ENCODE measurements at places on chromosomes 16 and 17.

DNA sequence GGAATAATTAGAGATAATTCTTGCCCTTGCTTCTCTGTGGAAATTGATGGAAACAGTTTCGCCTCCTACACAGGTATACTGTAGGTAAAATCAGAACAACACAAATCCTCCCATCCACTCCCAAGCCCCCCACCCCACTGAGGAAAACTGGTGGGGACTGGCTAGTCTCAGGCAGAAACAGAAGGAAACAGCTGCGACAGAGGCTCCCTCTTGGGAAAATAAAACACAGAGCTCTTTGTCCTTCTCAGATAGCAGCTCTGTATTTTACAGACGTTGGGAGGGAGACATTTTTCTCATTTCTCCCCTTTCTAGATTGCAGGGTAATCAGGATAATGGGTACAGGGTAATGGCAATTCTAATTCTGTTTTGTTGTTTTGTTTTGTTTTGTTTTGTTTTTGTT, 1.1 kb downstream of the SLFN13 start:
- no peak for DNase-seq

DNA sequence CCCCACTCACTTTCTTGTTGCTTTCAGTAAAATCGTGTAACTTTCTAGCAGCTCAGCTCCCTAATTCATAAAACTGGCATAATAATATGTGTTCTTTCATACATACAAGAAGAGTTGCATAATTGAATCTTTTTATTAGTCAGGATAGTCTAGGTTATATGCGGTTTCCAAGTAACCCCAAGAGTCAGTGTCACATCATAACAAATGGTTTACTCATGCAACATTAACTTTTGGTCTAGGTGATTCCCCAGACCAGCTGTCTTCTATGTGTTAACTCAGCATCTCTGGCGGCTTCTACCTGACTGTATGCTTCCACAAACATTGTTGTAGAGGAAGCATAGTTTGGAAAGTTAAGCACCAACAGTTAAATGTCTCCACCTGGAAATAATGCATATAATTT, 1000.4 kb downstream of the CDH11 start:
- DNase-seq: peak; percentile 63

DNA sequence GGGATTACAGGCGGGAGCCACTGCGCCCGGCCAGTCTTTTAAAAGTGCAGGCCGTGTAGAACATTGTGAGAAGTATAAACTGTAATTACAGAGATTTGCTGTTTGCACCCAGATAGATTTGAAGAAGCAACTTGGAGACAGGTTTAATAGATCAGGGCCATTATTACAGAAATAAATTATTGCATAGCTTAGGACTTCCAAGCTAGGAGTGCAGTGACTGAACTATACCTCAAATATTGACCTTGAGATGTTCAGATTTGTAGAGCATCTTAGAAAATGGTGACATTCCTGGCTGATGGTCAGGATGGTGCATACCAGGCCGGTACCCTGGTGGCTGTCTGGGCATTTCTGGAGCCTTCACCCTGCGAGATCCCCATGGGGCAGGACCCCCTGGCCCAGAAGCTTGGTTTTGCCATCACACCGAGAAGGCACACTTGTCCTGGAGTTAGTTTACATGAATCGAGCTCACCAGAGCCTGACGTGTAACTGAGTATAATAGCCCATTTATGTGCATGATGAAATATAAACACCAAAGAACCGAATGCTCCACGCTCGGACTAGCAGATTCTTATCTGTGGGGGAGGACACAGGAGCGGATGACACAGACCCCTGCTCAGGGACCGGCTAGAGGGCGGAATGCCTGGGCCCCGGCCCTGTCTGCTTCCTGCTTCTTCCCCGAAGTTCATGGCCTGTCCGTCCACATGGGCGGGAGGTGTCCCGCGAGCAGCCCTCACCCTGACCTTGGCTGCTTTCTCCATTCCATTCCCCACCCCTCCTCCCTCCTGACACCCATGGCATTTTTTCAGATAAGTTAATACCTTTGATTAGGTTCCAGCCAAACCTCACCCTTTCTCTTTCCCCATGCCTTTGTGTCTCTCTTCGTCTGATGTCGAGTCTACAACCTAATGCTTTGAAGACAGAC, 32.1 kb downstream of the CCDC40 start:
- peak; percentile 57 for DNase-seq

GRCh38 chr17:35809855-35810461, 674 bp downstream of the TAF15 start:
- no peak for DNase-seq

GRCh38 chr17:63699638-63700527, at the start of gene LIMD2:
LIMD2 (minus strand) TSS chr17:63700125; CDS start chr17:63699298, 827 bp downstream.
- no peak for DNase-seq

DNA sequence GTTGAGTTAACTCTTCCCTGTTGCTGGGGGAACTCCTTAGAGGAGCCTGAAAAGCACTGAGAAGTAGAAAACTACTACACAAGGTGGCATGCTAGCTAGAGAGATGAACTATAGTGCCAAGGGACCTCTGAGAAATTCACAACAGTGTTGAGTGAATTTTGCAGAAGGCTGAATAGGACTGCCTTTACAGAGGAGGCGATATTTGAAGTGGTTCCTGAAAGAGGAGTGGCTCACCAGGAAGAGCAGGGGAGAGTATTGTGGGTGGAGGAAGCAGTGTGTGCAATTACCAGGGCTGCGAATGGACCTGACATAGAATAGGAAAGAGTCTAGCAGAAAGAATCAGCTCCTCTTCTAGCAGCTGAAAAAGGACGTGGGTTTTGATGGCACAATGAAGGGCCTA, 66.4 kb downstream of the CDK5R1 start:
- no peak for DNase-seq

DNA sequence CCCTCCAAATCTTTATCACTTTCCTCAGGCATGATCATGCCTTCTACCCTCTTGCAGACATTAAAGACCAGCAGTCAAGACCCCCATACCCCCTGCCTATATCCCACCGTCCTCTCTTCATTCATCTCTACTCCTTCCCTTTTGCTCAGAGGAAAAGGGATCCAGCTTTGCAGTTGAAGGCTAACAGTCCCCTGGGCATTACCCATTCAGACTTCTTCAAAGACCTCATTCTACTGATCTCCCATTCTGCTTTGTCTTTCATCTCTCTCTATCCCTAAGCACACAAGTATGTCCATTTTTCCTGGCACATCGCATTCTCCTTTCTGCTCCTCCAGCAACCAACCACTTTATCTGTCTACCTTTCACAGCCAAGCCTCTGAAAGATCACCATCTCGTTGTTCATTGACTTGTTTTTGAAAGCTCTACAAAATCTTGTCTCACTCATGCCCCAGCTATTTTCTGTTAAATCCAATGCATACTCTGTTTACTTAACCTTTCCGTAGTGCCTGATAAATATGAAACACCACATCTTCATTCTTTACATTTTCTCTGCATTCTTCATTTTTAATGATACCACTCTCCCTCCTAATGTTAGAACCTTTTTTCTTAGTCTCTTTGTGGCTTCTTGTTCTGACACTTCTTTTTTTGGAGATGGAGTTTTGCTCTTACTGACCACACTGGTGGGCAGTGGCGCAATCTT, 14.1 kb upstream of the LCMT1 start:
- peak; percentile 72 for DNase-seq

- DNase-seq: no peak
Measured at GRCh38 chr17:78876094-78876597, 26.9 kb downstream of the CEP295NL start.

- peak; percentile 16 for DNase-seq
Measured at GRCh38 chr17:63645775-63646487, 23.7 kb downstream of the MAP3K3 start.

GRCh38 chr16:46885960-46886763, 2.0 kb downstream of the GPT2 start:
- no peak for DNase-seq

DNA sequence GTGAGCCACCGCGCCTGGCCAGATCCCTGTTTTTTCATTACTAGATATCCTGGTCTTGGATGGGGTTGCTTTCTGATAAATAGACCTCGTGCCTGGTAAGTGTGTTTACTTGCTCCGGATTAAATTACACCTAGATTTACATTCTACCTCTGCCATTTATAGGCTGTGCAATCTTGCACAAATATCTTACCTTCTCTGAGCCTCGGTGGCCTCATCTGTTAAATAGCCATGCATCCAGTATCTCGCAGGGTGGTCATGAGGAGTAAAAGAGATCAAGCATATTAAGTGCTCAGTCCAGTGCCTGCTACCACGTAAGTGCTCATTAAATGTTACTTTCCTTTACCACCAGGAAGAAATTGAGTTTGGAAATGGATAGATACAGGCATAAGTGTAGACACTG, 98.4 kb downstream of the BMERB1 start:
- no peak for DNase-seq

- peak; percentile 65 for DNase-seq
Measured at GRCh38 chr16:14399378-14400284, 230.4 kb downstream of the PARN start.

GRCh38 chr16:56964243-56965148, 2.7 kb downstream of the CETP start:
- peak; percentile 94 for DNase-seq

DNA sequence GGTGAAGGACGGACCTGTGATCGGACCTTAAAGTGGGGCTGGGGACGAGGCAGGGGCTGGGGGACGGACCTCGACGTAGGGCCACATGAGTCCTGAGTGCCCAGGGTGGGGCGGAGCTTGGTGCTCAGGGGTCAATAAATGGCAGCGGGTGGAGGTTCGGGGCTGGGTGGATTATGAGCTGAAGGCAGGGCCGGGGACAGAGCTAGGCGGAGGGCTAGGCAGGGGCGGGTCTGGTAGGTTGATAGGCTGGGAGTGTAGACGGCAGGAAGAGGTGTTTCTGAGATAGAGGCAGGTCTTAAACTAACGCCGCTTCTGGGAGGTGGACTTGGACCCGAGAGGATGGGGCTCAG, 733 bp downstream of the CHRNB1 start:
- no peak for DNase-seq

- no peak for DNase-seq
Measured at GRCh38 chr16:1713331-1713730, 7.3 kb downstream of the MAPK8IP3 start.

- no peak for DNase-seq
Measured at GRCh38 chr17:79020631-79021301, 3.2 kb upstream of the C1QTNF1 start.

GRCh38 chr16:78133919-78134318, 34.5 kb downstream of the WWOX start:
- no peak for DNase-seq

DNA sequence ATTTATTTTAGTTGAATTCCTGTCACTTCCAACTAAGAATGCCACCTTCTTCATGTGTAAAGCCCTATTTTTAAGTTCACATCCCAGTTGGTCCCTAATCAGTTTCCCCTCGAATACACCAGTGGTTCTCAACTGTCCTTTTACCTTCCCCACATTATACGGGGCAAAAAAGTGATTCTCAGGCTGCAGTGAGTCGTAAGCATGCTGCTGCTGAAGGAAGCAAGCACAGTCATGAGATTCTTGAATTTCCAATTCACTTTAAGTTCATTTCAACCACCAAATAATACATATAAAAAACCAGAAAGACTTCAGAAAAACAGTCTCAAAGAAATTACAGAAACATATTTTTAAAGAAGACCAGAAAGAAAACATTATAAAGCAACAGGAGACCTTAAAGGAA, 47.9 kb downstream of the UBE2G1 start:
- DNase-seq: no peak

- DNase-seq: no peak
Measured at GRCh38 chr17:77478281-77478680, 337.5 kb downstream of the SEC14L1 start.

DNA sequence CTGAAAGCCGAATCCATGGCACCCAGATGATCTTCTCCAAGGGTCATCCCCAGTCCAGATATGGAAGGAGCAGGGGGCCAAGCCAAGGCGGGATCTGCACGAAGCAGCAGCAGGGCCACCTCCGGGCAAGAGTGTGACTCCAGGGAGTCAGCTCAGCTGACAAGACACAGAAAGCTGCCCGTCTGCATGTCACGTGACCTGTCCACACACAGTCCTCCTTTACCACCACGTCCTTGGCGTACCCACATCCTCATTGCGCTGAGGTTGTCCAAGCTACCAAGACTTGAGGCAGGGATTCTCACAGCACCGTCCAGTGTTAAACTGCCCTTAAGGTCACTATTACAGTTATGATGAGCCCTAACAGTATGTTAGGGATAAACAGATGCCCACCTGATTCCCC, 11.3 kb upstream of the CYTH1 start:
- DNase-seq: no peak

- no peak for DNase-seq
Measured at GRCh38 chr16:88667461-88667860, 4.6 kb upstream of the MVD start.

GRCh38 chr17:61338000-61338798, 61.4 kb upstream of the TBX2 start:
- DNase-seq: peak; percentile 94

GRCh38 chr17:73901249-73901648, 257.0 kb upstream of the SDK2 start:
- no peak for DNase-seq

DNA sequence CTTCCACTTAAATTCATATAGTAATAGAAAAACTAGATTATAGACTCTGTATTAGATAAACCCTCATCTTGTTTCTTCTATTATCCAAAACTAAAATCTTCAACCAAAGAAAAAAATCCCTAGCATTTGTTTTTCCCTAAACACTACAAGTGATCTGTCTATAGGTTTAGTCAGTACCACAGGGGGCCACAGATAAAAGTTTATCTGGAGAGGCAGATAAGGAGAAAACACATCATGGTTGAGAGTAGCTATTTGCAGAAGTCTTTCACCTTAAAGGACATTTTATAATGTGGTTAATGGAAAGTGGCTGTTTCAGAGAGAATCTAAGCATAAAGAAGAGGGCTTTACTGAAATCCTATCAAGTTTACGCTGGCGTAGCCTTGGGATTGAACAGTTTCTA, 160.1 kb downstream of the CDK5R1 start:
- no peak for DNase-seq

DNA sequence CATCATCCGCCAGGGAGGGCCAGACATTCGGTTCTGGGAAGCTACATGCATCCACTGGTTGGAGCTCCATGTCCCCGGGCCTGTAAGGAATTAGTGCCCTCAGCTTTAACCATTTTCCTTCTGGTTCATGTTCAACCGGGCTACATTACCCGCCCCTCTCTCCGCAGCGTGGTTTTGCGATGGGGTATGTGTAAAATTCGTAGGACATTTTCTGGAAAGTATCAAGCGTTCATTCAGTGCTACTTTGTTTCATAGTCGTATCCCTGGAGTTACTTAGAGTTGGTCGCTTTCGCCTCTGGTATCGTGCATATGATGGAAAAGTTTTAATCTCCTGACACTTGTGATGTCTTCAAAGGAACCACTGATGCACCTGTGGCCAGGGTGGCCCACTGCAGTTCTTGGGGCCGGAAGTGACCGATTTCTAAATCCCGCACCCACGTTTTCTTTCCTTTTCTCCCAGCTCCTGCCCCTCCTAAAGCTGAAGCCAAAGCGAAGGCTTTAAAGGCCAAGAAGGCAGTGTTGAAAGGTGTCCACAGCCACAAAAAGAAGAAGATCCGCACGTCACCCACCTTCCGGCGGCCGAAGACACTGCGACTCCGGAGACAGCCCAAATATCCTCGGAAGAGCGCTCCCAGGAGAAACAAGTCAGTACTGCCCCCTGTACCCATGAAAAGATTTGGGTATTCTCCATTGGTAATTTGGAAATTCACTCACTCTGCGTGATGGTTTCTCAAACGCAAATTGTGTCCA, 637 bp downstream of the RPL23A start:
- DNase-seq: no peak

GRCh38 chr17:36575028-36575427, 16.7 kb upstream of the DHRS11 start:
- no peak for DNase-seq
